SW 1271 (cell line): ENCODE measurements at places on chromosomes 16 and 17.

GRCh38 chr17:78528541-78528940 is 48.7 kb downstream of the DNAH17 start:
- DNase-seq: no peak

DNA sequence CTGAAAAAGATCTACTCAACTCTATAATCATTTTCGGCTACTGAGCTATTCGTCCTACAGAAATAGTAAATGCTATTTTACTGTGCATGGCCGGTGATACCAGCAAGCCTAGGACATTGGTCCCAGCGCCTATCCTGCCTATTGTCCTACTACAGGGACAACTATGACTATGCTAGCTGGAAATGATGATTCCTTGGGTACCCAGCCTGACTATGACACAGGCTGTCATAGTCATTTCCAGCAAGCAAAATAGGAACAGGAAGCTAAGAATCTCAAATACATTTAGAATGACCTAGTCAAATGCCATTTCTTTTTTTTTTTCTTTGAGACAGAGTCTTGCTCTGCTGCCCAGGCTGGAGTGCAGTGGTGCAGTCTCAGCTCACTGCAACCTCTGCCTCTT is 33.7 kb upstream of the HSBP1 start:
- no peak for DNase-seq

DNA sequence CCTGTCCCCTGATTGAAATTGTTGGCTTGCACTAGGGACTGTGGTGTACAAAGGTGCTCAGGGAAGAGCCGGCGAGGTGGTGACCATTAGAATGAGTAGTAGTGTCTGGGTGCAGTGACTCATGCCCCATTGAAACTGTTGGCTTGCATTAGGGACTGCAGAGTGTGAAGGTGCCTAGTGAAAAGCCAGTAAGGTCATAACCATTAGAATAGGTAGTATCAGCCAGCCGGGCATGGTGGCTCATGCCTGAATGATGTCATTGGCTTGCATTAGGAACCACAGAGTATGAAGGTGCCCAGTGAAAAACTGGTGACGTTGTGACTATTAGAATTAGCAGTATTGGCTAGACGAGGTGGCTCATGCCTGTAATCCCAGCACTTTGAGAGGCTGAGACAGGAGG is 78.9 kb downstream of the ABCC6 start:
- no peak for DNase-seq

DNA sequence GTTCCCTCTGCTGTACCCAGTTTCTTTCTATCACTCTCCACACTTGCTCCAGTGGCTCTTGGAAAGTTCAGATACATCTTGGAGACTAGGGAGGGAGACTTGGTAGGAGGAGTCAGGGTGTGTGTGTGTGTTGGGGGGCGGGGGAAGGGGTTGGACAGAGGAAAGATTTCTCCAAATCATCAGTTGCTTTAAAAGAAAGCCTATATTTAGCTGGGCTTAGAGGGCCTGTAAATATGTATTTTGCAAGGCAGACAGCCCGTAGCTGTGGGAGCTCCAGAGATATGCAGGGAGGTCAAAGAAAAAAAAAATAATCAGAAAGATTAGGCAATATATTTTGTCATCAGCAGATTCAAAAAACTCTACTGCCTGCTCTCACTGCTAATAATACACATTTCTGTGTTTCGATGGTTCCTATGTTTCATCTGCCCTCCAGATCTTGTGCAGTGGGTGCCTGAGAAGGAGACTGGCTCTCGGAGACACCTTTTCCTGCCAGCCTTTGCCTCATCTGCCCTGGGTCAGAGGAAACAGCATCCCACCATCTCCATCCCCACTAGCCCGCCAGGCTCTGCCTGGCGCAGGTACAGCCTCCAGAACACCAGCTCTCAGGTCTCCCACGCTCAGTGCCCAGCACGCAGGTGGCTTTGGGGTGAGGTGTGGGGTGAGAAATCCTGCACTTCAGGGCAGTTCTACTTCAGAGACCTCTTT is 4.8 kb upstream of the PPP1R9B start:
- DNase-seq: no peak

GRCh38 chr17:28092088-28092487 is 49.6 kb downstream of the NLK start:
- DNase-seq: no peak

DNA sequence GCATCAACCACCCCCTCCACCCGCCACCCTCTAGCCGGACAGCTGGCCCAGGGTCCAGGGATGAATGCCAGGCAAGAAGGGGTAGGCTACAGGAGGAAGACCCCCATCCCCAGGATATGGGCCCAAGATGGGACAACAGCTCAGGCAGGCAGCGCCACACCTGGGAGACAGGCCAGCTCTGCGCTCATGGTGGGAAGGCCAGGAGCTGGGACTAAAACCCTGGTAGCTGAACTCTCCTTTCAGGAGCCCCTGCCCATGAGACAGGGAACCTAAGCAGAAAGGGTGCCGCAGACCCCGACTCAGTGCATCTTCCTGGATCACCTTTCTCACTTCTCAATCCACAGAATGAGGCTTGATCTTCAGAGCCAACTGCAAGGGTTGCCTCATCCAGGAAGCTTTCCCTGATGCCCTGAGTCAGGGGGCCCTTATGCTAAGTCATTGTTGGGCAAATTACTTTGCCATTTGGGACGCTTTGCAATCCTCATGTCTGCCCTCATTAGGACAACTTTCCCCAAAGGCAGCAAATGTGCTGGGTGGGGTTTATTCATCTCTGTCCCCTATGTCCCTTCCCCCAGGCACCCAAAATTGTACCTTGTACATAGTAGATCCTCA is 9.0 kb downstream of the ZDHHC1 start:
- no peak for DNase-seq

DNA sequence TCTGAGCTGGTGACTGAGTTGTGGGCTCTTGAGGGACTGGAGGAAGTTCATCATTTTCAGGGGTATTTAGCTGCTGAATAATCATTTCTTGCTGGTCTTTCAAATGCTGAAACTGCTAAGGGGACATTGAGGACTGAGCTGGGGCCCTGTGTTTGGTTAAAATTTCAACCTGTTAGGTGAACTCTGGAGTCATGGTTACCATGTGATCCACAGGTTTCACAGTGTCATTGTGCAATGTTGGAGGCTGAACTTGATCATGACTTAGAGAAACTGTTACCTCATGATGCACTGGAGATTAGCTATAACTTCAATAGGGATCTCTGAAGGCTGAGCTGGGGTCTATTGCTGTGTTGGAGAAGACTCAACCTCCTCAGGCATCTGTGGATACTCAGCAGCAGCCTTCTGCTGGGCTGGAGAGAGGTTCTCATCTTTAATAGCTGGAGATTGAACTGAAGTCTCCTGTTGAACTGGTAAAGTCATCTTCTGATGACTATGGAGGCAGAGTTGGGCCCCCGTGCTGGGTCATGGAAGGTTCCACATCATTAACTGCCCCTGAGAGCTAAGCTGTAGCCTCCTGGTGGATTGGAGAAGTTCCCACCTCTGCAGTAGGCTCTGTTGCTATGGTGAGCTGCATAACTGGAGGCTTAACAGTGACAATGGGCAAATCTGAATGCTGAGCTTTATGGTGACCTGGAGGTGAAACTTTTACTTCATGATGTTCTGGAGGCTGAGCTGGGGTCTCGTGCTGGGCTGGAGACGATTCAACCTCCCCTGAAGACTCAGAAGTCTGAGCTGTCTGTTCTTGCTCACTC is 15.2 kb downstream of the RDM1 start:
- no peak for DNase-seq

DNA sequence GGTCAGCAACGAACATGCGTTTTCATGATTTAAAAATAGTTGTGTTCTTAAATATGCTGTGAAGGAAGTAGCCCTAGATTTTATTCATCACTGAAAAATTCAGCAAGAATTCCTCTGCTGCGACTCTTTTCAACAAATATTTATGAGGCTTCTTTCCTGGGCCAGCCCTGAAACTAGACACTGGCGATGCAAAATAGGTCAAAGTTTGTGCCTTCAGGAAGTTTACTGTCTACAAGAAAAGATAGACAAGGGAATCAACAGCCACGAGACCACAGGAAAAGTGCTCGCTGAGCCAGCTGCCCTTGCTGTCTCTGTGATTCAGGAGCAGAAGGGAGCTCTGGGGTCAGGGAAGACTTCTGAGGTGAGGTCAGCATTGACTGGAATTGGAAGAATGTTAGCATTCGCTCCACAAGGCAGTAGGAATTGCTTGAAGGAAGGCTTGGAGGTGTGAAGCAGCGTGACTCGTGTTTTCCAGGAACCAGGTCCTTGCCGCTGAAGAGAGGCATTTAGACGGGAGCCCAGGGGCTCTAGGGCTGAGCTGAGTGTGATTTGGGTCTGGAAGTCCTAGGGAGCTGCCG is 1.9 kb upstream of the RPL26 start:
- peak; percentile 60 for DNase-seq

GRCh38 chr17:79818026-79818758 is 21.0 kb downstream of the CBX4 start:
- DNase-seq: no peak

DNA sequence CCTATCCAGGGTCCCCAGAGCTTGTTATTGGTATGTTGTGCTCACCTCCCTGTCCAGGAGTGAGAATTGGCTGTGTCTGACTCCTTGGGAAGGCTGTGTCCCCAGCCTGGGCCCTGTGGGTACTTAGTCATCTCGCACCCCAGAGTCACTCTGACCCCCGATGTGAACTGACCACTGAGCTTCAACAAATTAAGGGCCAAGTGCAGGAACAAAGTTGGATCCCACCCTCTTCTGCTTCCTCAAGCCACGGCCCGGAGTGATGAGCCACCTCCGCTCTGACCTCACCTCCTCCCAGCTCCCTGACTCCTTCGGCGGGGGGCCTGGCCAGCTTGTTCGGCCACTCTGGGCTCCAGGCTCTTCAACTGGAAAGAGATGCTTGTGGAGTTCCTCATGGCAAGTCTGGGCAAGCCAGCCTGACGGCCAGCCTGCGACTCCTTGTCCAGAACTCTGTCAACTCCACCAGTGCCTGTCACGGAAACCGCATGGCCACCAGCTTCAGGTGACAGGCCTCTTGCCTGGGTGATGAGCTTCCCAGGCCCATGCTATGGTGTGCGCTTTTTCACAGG is 22.3 kb upstream of the MPRIP start:
- no peak for DNase-seq

- DNase-seq: no peak
Measured at GRCh38 chr17:51056813-51057510, 63.7 kb downstream of the SPAG9 start.

GRCh38 chr17:40190197-40191021 is 13.1 kb downstream of the RAPGEFL1 start:
- no peak for DNase-seq

DNA sequence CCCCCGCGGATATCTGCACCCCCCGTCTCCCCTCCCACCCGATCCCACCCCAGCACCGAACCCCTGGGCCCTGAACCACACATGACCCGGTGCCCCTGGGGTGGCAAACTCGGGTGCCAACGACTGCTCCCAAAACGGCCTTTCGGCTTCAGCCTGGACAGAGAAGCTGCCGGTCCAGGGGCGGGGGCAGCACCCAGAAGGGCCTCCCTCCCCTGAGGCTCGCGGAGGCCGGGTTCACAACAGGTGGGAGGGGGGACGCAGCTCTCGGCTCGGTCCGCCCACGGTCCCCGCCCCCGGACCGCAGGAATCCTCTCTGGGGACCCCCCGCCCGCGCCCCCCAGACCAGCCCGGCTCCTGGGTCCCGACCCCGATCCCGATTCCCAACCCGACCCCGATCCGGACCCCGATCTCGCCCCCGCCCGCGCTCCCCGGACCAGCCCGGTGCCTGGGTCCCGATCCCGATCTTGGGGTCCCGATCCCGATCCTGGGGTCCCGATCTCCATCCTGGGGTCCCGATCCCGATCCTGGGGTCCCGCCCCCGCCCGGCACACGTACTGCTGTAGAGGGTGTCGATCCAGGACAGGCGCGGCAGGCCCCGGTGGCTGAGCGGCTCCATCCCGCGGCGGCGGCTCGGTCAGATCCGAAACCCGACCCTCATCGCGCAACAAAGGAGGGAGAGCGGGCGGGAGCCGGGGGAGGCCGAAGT is 516 bp downstream of the ABR start:
- DNase-seq: no peak

DNA sequence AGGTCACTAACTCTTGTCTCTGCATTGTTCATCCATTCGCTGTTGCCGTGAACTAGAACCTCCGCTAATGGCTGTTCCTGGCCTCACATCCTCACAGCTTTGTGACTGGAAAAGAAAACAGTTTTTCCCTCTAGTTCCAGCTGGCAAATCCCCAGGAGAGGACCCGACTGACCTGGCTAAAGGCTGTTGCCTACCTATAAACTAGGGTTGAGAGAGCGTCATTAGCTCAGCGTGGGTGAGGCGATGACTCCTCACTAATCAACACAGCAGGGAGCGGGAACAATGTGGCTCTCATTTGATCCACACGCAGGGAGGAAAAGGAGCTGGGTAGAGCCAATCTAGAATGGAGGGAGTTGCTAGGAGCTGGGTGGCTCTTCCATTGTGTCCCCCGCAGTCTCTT is 282.1 kb upstream of the IRX5 start:
- no peak for DNase-seq

- no peak for DNase-seq
Measured at GRCh38 chr17:16415031-16415924, at the start of gene TRPV2. TSS of gene TRPV2 (plus strand) at chr17:16415571. CDS start at chr17:16417669, 2,098 bp downstream.

- DNase-seq: no peak
Measured at GRCh38 chr16:70375636-70376611, 29.2 kb downstream of the DDX19A start.

DNA sequence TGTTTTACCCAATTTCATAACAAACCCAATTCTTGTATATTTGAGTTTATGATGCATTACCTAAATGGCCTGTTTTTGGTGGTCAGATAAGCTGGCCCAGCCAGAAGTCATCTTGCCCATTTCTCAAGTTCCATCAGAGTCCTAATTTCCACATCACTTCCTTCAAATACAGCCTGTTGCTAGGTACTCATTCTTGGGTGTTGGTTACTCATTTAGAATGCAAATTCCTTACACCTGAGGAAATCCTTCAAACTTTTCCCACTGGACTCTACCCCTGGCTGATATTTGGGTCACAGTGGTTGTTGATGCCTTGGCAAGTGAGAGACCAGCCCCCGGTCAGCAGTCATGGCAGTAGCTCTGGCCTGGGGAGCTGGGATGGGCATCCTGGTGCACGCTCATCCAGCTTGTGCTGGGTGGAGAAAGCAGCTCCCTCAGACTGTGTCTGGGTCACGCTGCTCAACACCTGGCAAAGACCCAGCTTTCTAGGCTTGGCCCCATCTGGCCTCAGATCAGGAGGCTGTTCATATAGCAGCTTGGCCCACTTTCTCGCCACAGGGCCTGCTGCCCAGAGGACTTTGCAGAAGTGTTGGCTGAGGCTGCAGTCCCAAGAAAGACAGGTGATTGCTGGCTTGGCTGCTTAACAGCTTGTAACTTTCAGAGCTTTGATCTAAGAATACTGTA is 25.8 kb downstream of the WSB1 start:
- no peak for DNase-seq

- no peak for DNase-seq
Measured at GRCh38 chr16:89005201-89006035, 28.4 kb upstream of the CBFA2T3 start.

- DNase-seq: no peak
Measured at GRCh38 chr16:4894276-4895150, 42.4 kb downstream of the PPL start.

DNA sequence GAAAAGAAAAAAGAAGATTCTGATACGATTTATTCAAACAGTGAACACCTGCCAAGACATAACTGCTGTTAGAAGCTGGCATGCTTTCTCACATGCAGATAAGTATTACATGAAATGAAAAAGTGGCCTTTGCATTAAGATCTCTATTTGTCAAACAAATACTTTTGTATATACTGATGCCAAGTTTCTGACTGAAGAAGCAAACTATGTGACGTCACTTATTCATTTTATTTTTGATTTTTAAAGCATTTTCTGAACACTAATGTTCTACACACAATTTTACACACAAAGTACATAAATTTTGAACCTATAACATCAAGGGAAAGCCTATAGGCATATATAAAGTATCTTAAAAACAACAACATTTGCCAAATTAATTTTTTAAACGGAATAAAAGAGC is 153.8 kb downstream of the CEP112 start:
- DNase-seq: no peak

- no peak for DNase-seq
Measured at GRCh38 chr16:8720080-8720966, 45.9 kb downstream of the ABAT start.
